ENCODE measurements at places on chromosomes 1 and 21. TPM values are rescaled to one million over a fixed set of nuclear protein-coding genes. Genes with fewer than 3 reads are reported as not detected.

IVL gene
- polyA plus RNA-seq, result not detected

DNA sequence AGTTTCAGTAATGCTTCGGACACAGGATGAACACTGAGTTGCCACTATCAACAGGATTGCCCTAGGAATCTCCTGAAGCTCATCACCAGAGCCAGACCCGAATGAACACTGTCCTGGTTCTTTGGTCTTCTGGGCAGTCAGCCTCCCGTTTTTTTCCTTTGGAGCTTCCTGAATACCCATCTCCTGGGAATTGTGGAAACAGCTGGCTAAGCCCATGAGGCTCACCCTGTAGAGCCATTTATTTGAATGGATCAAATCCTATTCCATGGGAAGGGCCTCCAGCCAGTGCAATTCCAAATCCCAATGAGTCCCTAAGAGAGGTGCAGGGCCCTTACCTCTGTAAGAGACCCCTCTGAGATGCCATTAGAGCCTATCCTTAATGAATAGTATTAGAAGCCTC, 5.9 kb downstream of the RCSD1 start:
- DNase-seq, result no peak
- H3K4me1 ChIP-seq, result peaks cover 68% of the 10 kb centered on the region
- peak overlapping the region; percentile 61 for H3K27ac ChIP-seq
- no peaks in the 10 kb centered on the region for H3K27me3 ChIP-seq
- peaks cover 5% of the 10 kb centered on the region for H3K36me3 ChIP-seq

GRCh38 chr1:46489638-46490405, at the start of gene DMBX1:
Gene DMBX1, plus strand, starts transcription at chr1:46489836. Its CDS starts 17,175 bp downstream, at chr1:46507011.
- H3K4me1 ChIP-seq, result no peaks in the 10 kb centered on the region
- no peaks in the 10 kb centered on the region for H3K36me3 ChIP-seq
- no peak for DNase-seq

DNA sequence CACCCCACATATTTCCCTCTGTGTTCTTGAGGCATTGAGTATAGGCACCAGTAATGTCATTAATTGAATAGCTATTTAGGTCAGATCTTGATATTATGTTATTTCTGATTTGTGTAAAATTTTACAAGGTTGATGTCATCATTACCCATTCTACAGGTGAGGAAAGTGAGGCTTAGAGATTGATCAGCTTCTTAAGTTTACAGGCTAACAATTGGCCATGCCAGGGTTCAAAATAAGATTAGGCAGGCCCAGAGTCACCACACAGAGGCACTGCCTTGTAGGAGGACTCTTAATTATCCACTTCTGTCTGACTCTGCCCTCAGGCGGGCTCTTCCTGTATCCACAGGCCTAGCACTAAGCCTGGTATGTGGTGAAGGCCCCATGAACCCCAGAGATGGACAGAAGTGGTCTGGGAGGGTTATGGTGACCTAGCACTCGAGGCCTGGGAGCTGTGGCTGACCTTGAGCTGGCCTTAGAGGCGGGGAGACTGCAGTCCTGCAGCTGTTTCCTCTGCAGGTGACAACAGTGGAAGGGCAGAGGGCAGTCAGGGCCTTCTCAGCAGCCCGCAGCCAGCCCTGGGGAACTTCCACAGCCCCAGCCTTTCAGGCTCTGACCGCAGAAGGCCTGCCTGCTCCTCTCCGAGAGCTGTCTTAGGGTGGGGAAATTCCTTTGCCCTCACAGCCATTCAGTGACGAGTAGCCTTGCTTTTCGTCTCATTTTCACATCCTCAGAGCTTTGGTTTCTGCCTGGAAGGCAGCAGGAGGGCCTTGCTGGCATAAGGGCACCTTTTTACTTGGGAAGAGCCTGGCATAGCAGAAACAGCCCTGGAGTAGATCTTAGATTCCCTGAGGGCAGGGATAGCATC, 12.2 kb downstream of the ZDHHC18 start:
- peaks cover 13% of the 10 kb centered on the region for H3K36me3 ChIP-seq
- H3K27me3 ChIP-seq, result no peaks in the 10 kb centered on the region
- peaks cover 13% of the 10 kb centered on the region for H3K4me1 ChIP-seq
- no peak for DNase-seq

ZNF648 gene
- 0.13 TPM for polyA plus RNA-seq

GRCh38 chr1:214165850-214166374, 115.0 kb upstream of the SMYD2 start:
- DNase-seq, result no peak
- no peak overlapping the region for H3K4me3 ChIP-seq
- no peak overlapping the region for H3K27ac ChIP-seq
- no peaks in the 10 kb centered on the region for H3K27me3 ChIP-seq
- no peaks in the 10 kb centered on the region for H3K4me1 ChIP-seq

- no peaks in the 10 kb centered on the region for H3K27me3 ChIP-seq
- H3K4me1 ChIP-seq, result peaks cover 13% of the 10 kb centered on the region
- no peaks in the 10 kb centered on the region for H3K36me3 ChIP-seq
- H3K4me3 ChIP-seq, result peak within 1 kb of the TSS; percentile 41
- DNase-seq, result no peak
Measured at GRCh38 chr1:16073490-16074119, at the start of gene FAM131C. Gene FAM131C, minus strand, starts transcription at chr1:16073651. Its CDS starts 209 bp downstream, at chr1:16073442.

DNA sequence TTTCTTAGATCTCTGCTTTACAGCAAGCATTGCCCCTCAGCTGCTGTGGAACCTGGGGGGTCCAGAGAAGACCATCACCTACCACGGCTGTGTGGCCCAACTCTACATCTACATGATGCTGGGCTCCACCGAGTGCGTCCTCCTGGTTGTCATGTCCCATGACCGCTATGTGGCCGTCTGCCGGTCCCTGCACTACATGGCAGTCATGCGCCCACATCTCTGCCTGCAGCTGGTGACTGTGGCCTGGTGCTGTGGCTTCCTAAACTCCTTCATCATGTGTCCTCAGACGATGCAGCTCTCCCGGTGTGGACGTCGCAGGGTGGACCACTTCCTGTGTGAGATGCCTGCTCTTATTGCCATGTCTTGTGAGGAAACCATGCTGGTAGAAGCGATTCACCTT, 33.4 kb upstream of the OR2B11 start:
- no peaks in the 10 kb centered on the region for H3K36me3 ChIP-seq
- H3K4me3 ChIP-seq, result no peak overlapping the region
- H3K27me3 ChIP-seq, result no peaks in the 10 kb centered on the region
- no peaks in the 10 kb centered on the region for H3K4me1 ChIP-seq
- H3K27ac ChIP-seq, result no peak overlapping the region
- DNase-seq, result no peak

Data from naive thymus-derived CD4-positive, alpha-beta T cell (primary cell).